Tibial nerve (tissue), 4 donors: ENCODE measurements at places on chromosomes 11 and 22. TPM values are rescaled to one million over a fixed set of nuclear protein-coding genes. Genes with fewer than 3 reads are reported as not detected.

DNA sequence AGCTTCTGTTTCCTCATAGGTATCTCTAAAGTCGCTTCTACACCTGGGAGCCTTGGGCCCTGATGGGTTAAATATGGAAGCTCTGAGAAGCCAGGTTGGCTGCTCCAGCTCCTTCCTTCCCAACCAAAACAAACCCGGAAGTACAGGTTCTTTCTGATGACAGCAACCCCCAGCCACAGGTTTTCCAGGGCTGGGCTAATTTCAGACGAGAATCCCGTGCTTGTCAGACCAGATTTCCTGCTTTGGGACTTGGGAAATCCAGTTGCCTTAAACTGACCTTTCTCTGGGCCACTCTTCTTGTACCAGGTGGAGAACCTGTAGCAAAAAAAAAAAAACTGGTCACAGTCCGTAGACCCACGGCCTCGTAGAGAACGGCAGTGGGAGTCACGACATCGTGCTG lies 51.9 kb downstream of the RBX1 start:
- no peak overlapping the region for H3K27ac ChIP-seq
- no peaks in the 10 kb centered on the region for H3K27me3 ChIP-seq
- DNase-seq, result no peak
- H3K4me1 ChIP-seq, result no peaks in the 10 kb centered on the region
- no peaks in the 10 kb centered on the region for H3K36me3 ChIP-seq
- H3K4me3 ChIP-seq, result no peak overlapping the region

- no peak overlapping the region for H3K27ac ChIP-seq
- no peaks in the 10 kb centered on the region for H3K36me3 ChIP-seq
- DNase-seq, result no peak
These were observed 11.5 kb downstream of the CTTN start for GRCh38 chr11:70409871-70410270.

GRCh38 chr11:113338730-113339129 lies 24.3 kb downstream of the TTC12 start:
- H3K27ac ChIP-seq, result no peak overlapping the region
- no peak overlapping the region for H3K4me3 ChIP-seq
- no peaks in the 10 kb centered on the region for H3K4me1 ChIP-seq

DNA sequence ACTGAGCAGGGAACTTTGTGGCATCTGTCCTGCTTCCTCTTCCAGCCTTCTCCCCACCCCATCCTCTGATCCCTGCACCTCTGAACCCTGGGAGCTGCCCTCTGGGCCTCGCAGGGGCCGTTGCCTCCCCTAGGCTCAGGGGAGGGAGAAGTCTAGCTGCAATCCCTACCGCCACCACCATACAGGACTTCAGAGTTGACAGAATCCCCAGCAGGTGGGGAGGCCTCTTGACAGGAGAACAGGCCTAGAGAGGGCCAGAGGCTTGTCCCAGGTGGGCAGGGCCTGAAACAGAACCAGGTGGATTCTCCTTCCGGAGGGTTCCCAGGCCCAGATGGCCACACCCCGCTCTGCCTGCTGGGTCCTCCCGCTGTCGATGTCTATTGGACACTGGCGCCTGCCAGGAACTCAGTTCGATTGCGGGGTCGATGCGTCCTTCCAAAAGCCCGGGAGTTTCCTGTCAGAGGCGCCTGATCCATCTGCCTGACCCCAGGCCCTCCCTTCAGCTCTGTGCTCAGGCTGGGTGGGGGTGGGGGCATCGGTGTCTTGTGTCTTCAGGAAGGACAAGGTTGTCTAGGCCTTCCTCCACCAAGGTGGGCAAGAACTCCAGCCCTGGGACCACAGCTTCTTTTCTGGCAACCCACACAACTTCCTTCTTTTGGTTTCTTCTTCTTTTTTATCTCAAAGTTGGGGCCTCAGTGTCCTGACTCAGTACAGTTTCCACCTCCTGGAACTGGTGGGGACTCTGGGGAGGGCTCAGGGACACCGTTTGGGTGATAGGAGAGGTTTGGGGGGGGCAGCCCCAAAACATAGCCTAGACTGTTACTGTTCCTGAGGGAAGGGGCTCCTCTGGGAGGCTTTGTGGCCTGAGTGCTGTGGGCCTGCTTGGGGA lies 6.4 kb downstream of the STARD10 start:
- H3K36me3 ChIP-seq, result no peaks in the 10 kb centered on the region
- peak overlapping the region; percentile 28 for H3K27ac ChIP-seq
- no peak for DNase-seq
- H3K4me1 ChIP-seq, result peaks cover 9% of the 10 kb centered on the region
- H3K4me3 ChIP-seq, result no peak overlapping the region

GRCh38 chr22:42001706-42002105 lies 3.1 kb downstream of the WBP2NL start:
- H3K27me3 ChIP-seq, result no peaks in the 10 kb centered on the region
- H3K4me3 ChIP-seq, result no peak overlapping the region
- H3K27ac ChIP-seq, result no peak overlapping the region
- no peak for DNase-seq

DNA sequence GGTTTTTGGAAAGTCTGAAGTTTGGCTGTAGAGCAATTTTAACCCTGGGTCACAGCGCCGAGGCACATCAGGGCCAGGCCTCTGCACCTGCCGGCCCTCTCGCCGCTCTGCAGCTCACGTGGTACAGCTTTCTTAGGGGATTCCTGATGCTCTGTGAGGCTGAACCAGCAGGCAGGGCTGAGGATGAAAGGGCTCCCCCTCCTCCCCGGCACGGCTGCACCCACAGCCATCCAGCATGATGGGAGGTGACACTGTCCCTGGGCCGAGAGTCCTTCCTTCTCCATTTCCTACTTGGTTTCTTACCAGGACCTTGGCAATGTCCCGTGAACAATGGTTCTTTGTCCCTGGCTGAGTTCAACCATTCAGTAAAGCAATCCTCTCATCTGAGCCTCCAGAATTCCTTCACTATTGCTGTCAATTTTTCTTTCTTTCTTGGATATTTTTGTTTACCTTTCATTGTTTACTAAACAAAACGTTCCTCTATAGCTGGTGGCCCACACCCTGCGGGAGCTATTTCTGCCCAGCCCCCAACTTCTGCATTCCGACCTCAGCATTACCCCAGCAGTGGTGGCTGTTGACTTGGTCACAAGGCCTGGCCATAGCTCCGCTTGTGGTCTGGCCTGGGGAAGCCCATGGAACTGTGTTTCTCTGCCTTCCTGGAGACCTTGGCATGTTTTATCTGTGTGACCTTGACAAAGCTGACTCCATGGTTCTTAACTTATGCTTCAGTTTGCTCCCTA lies 172.8 kb upstream of the B3GAT1 start:
- no peak overlapping the region for H3K27ac ChIP-seq
- peaks cover 36% of the 10 kb centered on the region for H3K4me1 ChIP-seq
- no peaks in the 10 kb centered on the region for H3K36me3 ChIP-seq
- no peak for DNase-seq

DNA sequence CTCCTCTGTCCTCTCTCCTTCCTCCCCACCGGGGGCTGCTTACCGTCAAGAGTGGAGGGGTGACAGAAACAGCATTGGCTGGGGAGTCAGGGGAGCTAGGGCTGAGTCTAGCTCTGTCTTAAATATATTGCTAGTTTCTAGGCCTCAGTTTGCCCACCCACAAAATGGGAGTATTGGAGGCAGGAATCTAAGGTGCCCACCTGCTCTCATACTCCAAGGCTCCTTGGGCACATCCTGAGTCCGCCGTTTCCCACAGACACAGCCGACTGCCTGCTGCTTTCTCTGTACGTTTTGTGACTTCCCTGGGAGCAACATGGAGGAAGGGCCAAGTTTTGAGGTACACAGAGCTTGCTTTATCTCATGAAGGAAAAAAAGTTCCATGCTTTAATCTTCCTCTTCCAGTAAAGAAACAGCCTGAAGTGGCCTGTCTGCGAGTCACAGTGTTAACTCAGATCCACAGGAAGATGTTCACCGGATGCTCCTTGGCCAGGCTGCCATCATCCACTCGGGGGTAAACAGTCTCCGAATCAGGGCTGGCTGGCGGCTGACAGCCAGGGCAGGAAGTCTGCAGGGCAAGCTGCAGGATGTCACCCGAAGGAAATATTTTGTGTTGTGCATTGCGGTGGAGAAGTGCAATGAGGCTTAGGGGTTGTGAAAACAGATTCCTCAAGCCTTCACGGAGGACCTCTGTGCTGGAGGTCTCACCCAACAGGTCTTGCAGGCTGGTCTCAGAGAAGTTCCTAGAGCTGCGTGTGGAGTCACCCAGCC lies 11.0 kb upstream of the CERK start:
- no peak overlapping the region for H3K27ac ChIP-seq
- H3K27me3 ChIP-seq, result no peaks in the 10 kb centered on the region
- H3K36me3 ChIP-seq, result no peaks in the 10 kb centered on the region
- DNase-seq, result no peak

GRCh38 chr11:15662285-15662684 lies 547.6 kb downstream of the INSC start:
- no peaks in the 10 kb centered on the region for H3K27me3 ChIP-seq
- H3K4me3 ChIP-seq, result no peak overlapping the region
- no peak for DNase-seq
- peaks cover 10% of the 10 kb centered on the region for H3K4me1 ChIP-seq
- H3K27ac ChIP-seq, result no peak overlapping the region
- no peaks in the 10 kb centered on the region for H3K36me3 ChIP-seq

DNA sequence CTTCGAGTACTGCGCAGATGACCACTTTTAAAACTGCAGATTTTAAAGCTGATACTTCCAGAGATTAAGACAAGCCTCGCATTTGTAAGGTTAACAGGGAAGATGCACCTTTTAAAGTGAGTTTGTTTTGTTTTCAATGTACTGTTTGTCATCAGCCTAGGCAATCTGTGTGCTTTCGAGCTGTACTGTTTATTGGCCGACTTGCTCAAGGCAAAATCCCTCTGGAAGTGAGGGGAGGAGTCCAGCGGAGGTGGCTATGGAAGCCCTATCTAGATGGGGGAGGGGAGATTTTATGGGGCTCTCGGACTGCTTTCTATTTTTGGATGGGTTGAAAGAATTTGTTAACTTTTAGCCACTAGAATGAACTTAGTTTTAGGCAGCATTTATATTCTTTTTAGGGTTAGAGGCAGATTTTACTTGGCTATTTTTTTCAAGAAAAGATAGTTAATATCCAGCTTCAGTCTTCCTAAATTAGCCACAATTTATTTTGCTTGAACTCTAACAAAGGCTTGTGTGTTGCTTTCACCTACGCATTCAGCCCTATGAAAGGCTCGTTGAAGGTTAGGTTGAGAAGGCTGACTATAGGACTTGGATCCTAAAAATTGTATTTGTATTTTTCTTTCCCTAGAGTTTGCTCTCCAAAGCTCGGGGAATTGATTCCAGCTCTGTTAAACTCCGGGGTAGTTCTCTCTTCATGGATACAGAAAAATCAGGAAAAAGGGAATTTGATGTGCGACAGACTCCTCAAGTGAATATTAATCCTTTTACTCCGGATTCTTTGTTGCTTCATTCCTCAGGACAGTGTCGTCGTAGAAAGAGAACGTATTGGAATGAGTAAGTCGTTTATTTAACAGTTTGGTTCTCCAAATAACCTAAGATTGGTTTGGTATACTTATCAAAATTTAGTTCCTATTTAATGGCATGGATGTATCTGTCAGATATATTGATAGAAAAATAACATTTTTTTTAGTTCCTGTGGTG lies 2.1 kb downstream of the WEE1 start:
- no peaks in the 10 kb centered on the region for H3K27me3 ChIP-seq
- no peaks in the 10 kb centered on the region for H3K36me3 ChIP-seq
- H3K27ac ChIP-seq, result peak overlapping the region; percentile 96
- peak overlapping the region; percentile 53 for H3K4me3 ChIP-seq
- H3K4me1 ChIP-seq, result peaks cover 46% of the 10 kb centered on the region

Gene MUC6
- total RNA-seq, result under 0.01 TPM

GRCh38 chr11:9851366-9851765 lies 187.5 kb downstream of the SWAP70 start:
- H3K27me3 ChIP-seq, result no peaks in the 10 kb centered on the region
- no peak overlapping the region for H3K4me3 ChIP-seq
- no peaks in the 10 kb centered on the region for H3K4me1 ChIP-seq
- peaks cover 3% of the 10 kb centered on the region for H3K36me3 ChIP-seq
- no peak for DNase-seq

DNA sequence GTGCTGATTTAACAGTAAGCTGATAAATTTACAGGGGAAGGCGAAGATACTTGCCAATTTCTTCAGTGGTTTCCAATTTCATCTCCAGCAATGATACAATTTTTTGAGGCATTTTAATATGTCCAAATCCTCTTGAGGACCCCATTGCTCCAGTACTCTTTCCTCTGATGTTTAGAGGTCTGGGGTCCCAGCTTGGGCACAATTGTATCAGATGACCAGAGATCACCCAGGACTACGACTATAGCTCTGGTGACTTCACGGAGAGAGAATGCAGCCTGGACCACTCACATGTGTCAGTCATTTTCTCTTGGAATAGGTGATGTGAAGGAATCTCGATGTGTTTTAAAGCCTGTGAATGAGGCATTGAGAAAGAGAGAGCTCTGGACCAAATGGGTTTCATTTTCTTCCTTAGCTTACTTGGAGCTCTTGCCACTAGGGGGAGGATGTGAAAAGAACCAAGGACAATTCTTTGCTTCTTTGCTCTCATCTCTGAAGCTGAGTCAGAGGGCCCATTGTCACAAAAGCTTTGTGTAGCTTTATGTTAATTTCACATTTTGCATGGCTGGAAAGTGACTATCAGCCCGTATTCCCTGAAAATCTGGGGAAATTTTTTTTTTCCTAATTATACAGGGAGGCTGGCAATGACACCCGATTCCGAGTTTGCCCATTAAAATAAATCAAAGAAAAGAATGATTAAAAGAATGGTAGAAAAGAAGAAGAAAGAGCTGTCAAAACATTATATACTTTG lies 6.7 kb upstream of the CCDC90B start:
- H3K27ac ChIP-seq, result no peak overlapping the region
- H3K27me3 ChIP-seq, result no peaks in the 10 kb centered on the region
- peak; percentile 66 for DNase-seq
- H3K4me3 ChIP-seq, result no peak overlapping the region

DNA sequence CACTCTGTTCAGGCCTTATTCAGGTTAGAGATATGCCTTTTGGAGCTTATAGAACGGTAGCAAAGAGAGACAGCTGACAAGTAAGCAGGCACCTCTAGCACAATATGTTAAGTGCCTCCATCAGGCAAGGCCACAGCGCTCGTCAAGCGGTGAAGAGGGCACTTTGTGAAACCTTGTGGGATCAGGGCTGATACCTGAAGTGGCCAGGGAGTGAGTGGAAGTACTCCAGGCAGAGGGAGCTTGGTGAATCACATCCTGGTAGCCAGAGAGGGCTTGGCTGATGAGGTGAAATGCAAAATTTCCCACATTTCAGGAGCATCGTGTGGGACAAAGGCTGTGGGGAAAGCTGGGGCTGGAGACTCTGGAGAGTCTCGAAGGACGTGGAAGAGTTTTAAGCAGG lies 87.4 kb downstream of the PKNOX2 start:
- DNase-seq, result no peak
- H3K4me1 ChIP-seq, result peaks cover 13% of the 10 kb centered on the region
- H3K4me3 ChIP-seq, result no peak overlapping the region
- no peaks in the 10 kb centered on the region for H3K27me3 ChIP-seq
- no peaks in the 10 kb centered on the region for H3K36me3 ChIP-seq

GRCh38 chr11:92253945-92254344 lies 29.3 kb downstream of the FAT3 start:
- no peak overlapping the region for H3K4me3 ChIP-seq
- no peaks in the 10 kb centered on the region for H3K4me1 ChIP-seq
- H3K27me3 ChIP-seq, result no peaks in the 10 kb centered on the region
- no peaks in the 10 kb centered on the region for H3K36me3 ChIP-seq

- no peak for DNase-seq
- no peaks in the 10 kb centered on the region for H3K27me3 ChIP-seq
- H3K27ac ChIP-seq, result no peak overlapping the region
- no peaks in the 10 kb centered on the region for H3K36me3 ChIP-seq
These were observed 491.8 kb downstream of the ETS1 start for GRCh38 chr11:128095466-128095981.

- H3K36me3 ChIP-seq, result peaks cover 8% of the 10 kb centered on the region
- peaks cover 4% of the 10 kb centered on the region for H3K4me1 ChIP-seq
- DNase-seq, result peak; percentile 25
- H3K27me3 ChIP-seq, result no peaks in the 10 kb centered on the region
- H3K4me3 ChIP-seq, result peak within 1 kb of the TSS; percentile 15
- H3K27ac ChIP-seq, result no peak within 1 kb of the TSS
These were observed at the start of gene OLFML1 for GRCh38 chr11:7485186-7486097. TSS of gene OLFML1 (plus strand) at chr11:7485506. CDS start at chr11:7485876, 370 bp downstream.
